ENCODE measurements at places on chromosomes 6 and 20.
A peak's percentile ranks its signal among the peaks of the same experiment; 100 is the strongest.

DNA sequence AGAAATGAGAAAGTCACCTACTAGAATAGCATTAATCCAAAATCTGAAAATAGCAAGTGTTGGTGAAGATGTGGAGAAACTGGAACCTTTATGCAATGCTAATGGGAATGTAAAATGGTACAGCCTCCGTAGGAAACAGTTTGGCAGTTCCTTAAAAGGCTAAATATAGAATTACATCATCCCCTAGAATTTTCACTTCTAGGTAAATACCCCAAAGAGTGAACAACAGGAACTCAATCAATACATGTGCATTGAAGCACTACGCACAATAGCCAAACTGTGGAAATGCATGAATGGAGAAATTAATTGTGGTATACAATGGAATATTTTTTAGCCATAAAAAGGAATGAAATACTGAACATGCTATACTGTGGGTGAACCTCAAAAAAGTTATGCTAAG lies 982.0 kb upstream of the FLRT3 start:
- DNase-seq = no peak

DNA sequence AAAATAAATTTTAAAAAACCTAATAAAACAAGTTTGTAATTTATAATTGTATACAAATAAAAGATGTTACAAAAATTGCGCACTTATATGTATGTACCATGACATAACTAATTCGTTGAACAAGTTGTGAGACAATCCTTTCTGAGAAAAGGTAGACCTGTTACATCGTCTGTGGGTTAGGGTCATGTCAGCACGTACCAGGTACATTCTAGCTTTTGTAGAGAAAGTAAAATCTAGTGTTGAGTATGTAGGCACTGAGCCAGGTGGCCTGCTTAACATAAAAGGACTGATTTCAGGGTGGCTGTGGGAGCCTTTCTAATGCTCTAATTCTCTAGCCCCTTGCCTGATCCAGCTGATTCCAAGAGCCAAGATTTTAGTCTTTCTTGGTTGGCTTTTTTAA lies 10.4 kb downstream of the RPL7L1 start:
- DNase-seq = no peak

DNA sequence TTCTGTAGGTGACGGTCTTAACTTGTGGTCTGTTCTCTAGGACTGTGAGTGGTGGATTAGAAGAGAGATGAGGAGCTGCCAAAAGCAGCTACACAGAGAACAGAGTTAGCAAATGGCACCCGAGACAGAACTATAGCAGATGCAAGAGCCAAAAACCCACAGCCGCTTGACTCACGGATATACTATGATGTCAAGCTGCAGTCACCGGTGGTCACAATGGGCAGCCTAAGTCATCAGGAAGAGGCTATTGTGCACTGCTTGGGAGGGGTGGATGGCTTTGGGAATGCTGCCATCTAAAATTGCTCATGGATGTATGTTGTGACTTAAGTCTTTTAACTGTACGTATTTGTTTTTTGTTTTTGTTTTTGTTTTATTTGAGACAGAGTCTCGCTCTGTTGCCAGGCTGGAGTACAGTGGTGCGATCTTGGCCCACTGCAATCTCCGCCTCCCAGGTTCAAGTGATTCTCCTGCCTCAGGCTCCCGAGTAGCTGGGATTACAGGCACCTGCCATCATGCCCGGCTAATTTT lies at the start of gene GTSF1L:
Gene GTSF1L, minus strand, starts transcription at position 192 of the 528 bp plus-strand sequence. CDS start 308 bp downstream, outside the sequence.
- DNase-seq = no peak

GRCh38 chr6:161211380-161212035 lies 62.4 kb downstream of the AGPAT4 start:
- DNase-seq = no peak

DNA sequence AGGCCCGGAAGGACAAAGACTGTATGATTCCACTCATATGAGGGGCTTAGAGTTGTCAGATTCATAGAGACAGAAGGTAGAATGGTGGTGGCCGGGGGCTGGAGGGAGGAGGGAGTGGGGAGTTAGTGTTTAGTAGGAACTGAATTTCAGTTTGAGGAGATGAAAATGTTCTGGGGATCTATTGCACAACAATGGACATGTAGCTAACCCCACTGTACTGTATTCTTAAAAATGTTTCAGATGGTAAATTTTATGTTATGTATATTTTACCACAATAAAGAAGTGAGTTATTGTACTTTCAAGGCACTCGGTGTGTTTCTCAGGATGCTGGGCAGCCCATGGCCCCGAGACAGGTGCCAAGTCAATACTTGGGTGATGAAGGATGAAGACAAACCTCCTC lies 25.4 kb downstream of the MAS1 start:
- DNase-seq = no peak

DNA sequence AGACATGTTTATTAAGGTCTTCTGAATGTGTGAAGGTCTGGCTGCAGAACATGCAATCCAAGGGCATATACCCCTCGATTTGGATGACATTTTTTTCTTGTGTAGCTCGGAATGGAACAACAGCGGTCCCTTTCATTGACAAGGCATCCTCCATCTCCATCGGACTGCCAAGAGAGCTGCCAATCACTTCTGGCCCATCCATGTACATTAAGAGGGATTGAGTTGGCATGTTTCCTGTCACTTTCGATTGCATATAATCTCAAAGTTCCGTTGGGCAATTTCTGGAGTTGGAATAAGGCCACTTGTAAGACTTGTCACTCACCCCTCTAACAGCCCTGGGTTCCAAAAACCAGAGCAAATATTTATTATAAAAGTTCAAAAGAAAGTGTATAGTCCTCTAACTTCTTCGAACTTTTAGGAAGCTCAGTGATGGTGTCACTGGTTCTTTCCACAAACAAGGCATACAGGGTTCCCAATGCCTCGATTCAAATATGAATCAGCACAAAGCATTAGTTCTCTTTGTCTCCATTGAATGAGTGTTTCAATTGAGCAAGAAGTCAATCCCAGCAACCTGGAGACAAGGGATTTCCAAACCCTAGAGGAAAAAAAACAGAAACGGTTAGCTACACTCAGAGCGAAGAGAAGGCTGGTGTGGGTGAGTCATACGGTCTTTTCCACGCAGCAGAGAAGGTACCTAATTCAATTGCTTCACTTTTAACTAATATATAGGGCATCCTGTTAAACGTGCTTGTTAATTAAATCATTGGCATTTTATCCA lies 10.9 kb downstream of the ZNF217 start:
- DNase-seq = peak; percentile 81
